SK-N-SH treated with all-trans-retinoic acid at 6 μM for 48 hours (cell line): ENCODE measurements at places on chromosomes 13 and 19.

GRCh38 chr19:44003461-44004009, 778 bp downstream of the ZNF230 start:
- peak; percentile 50 for ATAC-seq

GRCh38 chr13:53197424-53197823, 168.8 kb downstream of the OLFM4 start:
- ATAC-seq: no peak

DNA sequence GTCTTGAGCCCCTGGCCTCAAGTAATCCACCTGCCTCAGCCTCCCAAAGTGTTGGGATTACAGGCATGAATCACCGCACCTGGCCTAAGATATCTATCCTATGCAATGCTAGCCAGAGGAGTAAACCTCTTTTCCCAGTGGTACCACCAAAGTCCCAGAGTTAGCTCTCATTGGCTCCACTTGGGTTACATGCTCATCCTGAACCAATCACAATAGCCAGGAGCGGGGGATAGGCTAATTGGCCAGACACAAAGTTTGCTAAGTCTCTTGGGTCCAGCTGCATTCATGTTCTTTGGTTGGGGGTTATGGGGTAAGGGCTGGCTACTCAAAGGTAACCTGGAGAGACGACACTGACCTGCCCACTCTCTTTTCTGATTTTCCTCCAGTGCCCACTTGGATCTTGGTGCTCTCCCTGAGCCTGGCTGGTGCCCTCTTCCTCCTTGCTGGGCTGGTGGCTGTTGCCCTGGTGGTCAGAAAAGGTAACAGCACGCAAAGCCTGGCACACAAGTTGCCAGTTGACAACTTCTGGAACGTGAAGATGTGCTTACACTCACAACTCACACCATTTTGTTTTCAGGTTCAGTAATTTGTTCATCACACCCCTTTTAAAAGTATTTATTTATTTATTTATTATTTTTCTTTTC, 7.8 kb downstream of the C19orf38 start:
- peak; percentile 70 for ATAC-seq

- ATAC-seq: no peak
Observed at GRCh38 chr19:43028866-43029265, 2.6 kb upstream of the PSG11 start.

- ATAC-seq: no peak
Observed at GRCh38 chr13:76226941-76227340, 590.8 kb downstream of the LMO7 start.

DNA sequence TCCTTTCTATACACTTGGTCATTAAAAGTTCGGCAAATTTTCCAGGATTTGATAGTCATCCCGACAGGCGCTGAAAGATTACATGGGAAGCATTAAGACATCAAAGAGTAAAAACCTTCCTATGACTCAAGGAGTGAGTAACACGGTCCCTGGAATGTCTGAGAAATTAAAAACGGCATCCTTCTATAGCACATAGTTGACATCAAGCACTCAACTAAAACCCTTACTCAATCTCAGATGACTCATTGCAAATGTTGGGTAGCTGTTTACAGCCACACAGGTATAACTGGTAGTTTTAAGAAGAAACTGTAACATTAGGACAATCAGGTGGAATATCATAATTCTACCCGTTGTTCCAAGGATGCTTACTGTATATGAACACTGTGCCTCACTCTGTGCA, 6.4 kb upstream of the LGALS13 start:
- no peak for ATAC-seq
